Cerebellar nuclear complex (tissue), 1 donor: ENCODE measurements at places on chromosomes 3 and 15.

DNA sequence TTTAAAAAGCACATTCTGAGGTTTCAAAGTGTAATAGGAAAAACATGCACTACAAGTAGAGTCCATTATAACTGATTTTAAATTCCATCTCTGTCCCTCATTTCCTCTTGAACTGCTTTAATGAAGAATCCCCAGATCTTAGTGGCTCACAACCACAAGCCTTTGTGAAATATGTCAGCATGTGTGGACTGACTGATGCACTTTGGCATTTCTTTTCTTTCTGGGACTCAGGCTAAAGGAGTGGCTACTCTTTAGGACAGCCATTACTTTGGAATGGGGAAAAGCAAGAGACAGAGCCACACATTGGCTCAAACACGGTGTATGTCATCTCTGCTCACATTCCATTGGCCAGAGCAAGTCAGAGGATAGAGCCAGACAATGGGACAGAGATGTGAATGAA lies 139.6 kb downstream of the GRM7 start:
- no peak for DNase-seq

DNA sequence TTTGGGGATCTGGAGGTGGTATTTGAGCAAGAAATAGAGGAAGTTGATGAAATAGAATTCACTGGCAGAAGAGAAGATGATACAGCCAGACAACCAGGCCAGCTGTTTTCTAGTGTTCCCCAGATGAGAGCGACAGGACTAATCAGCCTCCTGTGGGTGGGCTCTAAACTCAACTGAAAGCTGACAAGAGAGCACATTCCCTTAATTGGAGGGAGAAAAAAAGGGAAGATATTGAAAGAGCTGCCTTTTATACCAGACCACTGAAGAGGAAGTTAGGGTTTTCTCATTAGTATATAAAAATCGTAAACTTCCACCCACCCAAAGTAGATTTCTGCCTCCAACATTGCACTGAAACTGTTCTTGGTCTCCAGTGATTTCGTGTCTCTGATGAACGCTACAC lies 6.5 kb upstream of the TM4SF19 start:
- DNase-seq: no peak

DNA sequence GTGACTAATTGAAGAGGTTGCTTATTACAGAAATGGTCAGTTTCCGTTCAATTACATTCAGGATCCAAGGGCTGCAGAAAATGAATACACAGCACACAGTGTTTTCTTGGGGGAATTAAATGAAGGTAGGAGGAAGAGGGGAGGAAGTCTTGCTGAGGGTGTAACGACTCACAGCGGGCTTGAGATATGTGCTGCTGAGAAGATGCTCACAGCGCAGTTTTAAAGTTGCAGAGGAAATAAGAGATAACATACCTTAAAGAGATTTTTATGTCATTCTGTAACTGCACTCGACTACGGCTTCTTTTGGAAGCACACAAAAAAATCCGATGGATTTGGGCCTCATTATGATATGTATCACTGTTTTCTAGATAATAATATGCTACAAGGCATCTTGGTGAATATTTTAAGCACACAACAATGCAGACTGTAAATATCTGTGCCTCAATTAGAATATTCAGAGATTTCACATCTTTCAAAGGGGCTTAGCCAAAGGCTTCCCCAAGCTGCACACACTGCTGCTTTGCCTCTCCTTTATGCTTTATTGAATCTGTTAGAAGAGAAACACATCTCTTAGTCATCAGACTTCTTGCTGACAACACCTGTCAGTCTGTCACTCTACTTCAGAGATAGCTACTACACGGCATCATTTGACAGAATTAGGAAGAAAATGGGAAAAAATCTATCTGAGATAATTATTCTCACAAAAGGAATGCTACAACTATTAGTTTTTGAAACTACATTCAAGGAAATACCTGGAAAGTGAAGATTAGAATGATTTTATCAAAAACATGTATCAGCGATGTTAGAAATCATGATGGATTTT lies 773.2 kb downstream of the OTOL1 start:
- DNase-seq: no peak

DNA sequence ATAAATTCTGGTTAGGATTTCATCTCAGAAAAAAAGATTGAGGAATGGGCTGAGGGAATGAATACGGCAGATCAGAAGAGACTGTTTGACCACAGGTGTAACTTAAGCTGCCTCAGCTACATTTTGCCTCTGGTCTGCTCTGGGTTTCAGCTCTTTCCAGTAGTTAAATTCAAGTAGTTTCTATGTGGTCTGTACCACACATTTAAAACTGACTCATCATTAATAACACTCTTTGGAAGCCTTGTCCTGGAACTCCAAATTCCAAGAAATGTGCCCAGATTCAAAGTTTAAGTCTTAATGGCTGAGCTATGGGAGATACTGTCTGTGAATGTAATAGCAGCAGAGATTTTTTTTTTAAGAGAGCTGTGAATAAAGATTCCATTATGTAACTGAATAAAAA lies 133.1 kb upstream of the IGSF10 start:
- DNase-seq: no peak

DNA sequence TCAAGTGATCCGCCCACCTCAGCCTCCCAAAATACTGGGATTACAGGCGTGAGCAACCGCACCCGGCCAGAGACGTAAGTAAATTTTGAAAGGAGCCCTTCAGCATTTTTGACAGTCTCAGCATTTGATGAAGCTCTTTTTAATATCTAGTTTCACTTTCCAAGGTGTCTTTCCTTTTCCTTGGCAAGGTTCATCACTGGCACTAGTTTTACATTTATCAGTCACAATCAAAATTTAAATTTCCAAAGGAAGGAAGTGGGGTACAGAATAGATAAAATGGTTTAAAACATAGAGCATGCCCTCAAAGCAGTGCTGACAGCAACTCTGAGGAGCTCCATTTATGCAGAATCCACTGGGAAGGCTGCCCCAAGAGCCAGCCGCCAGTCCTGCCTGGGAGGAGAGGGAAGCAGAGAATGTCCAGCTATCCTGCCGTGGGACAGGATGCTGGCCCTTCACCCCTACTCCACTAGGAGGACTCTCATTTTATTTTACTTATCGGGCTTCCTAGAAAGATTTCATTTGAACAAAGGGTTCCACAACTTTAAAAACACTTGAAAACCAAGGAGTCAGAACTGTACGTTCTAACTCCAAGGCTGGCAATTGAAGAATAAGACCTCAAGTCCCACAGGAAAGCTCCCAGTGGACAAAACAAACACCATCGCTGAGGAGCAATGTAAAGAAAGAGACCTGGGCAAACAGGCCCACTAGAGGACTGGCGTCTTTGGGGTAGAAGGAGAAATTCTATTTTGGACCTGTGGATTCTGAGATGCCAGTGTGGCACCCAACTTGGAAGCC lies 9.9 kb downstream of the SFMBT1 start:
- no peak for DNase-seq

- DNase-seq: no peak
Observed at GRCh38 chr3:113271189-113271588, 59.8 kb downstream of the BOC start.

GRCh38 chr15:60370105-60370868 lies 27.5 kb downstream of the ANXA2 start:
- no peak for DNase-seq

- no peak for DNase-seq
Observed at GRCh38 chr3:158486200-158486599, 84.8 kb upstream of the MLF1 start.

DNA sequence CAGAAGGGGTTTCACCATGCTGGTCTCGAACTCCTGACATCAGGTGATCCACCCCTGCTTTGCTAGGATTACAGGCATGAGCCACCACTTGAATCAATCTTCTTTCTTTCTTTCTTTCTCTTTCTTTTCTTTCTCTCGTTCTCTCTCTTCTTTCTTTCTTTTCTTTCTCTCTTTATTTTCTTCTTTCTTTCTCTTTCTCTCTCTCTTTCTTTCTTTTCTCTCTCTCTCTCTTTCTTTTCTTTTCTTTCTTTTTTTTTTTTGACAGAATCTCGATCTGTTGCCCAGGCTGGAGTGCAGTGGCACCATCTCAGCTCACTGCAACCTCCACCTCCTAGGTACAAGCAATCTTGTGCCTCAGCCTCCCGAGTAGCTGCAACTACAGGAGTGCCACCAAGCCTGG lies 37.9 kb upstream of the PIK3CB start:
- no peak for DNase-seq

DNA sequence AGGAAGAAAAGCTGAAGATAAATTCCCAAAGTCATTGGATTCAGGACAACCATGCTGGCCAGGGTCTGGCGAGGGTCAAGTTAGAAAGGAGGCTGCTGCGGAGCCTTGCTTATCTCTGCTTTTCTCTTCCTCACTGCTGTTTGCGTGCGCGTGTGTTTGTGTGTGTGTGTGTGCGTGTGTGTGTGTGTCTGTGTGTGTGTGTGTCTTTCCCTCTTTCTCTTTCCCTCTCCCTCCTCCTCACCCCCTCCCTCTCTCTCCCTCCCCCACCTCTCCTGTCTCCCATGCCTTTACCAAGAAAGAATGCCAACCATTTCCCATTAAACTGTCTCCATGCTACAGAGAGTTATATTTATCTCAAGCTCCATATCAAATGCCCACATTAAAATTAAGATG lies at the start of gene COLQ:
Gene COLQ (minus strand): TSS at position 134 of the 393 bp plus-strand sequence. CDS start 81 bp downstream, at position 53.
- no peak for DNase-seq

DNA sequence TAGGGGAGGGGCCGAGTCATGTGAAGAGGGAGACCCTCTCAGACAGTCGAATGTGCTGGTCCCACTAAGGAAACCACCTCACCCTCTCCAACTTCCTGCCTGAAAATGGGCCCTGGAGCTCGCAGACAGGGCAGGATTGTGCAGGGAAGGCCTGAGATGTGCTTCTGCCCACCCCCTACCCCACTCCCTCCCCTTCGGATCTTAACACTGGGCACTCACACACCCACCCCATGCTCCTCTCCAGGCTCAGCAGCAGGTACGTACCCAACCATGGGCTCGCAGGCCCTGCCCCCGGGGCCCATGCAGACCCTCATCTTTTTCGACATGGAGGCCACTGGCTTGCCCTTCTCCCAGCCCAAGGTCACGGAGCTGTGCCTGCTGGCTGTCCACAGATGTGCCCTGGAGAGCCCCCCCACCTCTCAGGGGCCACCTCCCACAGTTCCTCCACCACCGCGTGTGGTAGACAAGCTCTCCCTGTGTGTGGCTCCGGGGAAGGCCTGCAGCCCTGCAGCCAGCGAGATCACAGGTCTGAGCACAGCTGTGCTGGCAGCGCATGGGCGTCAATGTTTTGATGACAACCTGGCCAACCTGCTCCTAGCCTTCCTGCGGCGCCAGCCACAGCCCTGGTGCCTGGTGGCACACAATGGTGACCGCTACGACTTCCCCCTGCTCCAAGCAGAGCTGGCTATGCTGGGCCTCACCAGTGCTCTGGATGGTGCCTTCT lies 20.0 kb downstream of the ATRIP start:
- DNase-seq: no peak

DNA sequence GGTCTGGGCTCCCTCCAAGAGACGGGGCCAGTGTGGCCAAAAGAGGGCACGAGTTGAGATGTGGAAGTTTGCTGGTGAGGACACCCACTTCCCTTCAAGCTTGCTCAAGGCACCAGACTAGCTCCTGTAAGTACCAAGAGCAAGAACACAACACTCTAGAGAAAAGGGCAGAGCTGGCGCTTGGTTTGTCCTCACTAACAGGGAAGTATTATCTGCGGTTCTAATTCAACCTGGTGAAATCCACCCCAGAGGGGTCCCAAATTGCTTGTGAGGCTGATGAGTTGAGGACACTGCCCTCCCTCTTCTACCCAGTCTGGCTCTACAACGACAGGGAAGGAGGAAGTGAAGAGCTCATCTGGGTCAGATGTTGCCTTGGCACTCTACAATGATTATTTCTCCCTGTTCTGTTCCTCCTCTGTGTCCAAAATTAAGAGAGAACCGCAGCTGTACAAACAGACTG lies 16.9 kb upstream of the FSIP1 start:
- no peak for DNase-seq

- no peak for DNase-seq
Observed at GRCh38 chr3:148970271-148970670, 21.1 kb upstream of the GYG1 start.

GRCh38 chr3:29561651-29562149 lies 280.8 kb downstream of the RBMS3 start:
- DNase-seq: no peak

- DNase-seq: no peak
Observed at GRCh38 chr3:122299215-122299614, 25.8 kb upstream of the CSTA start.

GRCh38 chr3:54668236-54668635 lies 259.6 kb downstream of the LRTM1 start:
- no peak for DNase-seq

DNA sequence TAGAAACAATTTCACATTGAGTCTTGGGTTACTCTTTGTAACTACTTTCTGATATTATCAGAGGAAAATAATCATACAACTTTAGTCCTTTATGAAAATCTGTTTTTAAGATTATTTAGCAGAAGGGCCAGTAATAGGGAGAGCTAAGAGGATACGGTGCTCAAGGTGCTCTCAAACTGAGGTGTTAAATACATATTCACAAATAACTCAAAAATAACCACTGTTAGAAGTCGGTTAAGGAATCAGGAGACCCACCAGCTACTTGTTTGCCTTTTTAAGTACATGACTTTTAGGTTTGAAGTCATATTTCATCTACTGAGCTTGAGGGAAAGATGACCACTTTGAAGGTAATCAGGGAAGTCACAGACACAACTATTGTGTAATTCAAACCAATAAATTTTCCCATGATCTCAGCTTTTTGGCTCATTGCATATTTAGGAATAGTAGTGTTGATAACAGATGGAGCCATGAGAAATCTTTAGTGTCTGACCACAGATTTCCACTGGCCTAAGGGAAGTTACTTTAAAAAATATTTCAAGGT lies 1.4 kb upstream of the RSRC1 start:
- no peak for DNase-seq

DNA sequence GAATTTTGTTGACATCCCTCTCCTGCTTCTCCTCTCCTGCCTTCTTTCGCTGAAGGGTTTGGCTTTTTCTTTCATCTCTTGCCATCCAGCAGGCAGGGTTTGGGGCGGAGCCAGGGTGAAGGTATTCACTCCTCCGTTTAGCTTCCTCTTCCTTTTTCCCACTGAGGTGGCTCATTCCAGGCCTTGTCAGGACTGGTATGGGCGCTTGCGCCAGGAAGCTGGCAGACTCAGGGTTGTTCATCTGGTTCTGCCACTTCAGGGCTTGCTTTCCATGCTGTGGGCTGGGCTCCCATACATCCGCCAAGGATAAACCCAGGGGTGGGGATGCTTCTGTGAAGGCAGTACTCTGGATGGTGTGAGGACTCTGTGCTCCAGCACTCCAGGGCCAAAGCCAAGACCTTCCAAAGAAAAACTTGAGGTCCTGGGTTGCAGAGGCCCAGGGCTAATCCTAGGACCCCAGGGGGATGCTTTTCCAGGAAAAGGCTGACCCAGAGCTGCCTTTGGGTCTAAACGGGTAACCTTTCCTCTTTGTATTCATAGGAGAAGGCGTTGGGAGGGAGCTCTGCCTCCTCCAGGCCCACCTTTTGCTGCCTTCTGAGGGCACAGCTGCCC lies 7.7 kb upstream of the AMOTL2 start:
- DNase-seq: no peak

DNA sequence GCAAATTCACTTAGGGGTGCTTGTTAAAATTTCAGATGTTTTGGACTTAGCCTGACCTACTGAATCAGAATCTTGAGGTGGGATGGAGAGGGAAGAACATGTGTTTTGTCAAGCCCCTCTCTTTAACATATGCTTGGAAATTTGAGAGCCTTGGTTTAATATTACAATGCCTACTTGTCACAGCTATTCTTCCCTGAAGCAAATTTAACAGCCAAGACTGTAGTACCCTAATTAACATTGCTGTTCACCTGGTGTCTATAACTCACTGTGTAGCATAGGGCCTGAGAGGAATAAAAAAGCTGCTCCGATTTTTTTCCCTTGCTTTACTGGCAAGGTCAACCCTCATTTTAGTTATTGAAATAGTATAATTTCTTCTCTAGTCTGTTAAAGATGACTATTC lies 880.1 kb downstream of the CADM2 start:
- no peak for DNase-seq

GRCh38 chr3:100562224-100562857 lies 47.1 kb upstream of the ADGRG7 start:
- DNase-seq: no peak
